Urothelium cell line (cell line): ENCODE measurements at places on chromosomes 2 and 18.

GRCh38 chr2:224711859-224712665 lies 4.1 kb downstream of the CCDC195 start:
- no peak for DNase-seq

DNA sequence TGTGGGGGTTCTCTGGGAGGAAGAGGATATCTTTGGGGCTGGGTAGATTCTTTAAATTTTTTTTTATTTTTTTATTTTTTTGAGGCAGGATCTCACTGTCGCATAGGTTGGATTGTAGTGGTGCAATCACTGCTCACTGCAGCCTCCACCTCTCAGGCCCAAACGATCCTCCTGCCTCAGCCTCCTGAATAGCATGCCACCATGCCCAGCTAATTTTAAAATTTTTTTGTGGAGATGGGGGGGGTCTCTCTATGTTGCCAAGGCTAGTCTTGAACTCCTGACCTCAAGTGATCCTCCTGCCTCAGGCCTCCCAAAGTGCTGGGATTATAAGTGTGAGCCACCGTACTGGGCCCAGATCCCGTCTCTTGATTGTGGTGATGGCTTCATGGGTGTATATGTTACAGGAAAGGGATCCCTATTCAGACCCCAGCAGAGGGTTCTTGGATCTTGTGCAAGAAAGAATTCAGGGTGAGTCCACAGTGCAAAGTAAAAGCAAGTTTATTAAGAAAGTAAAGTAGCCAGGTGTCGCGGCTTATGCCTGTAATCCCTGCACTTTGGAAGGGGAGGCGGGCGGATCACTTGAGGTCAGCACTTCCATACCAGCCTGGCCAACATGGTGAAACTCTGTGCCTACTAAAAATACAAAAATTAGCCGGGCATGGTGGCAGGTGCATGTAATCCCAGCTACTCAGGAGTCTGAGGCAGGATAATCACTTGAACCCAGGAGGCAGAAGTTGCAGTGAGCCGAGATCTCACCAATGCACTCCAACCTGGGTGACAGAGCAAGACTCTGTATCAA lies 2.0 kb upstream of the C2orf68 start:
- no peak for DNase-seq

GRCh38 chr2:45541450-45541849 lies 69.6 kb downstream of the SRBD1 start:
- DNase-seq = no peak

- DNase-seq = no peak
These were observed 14.8 kb downstream of the STRN start for GRCh38 chr2:36951574-36951973.

DNA sequence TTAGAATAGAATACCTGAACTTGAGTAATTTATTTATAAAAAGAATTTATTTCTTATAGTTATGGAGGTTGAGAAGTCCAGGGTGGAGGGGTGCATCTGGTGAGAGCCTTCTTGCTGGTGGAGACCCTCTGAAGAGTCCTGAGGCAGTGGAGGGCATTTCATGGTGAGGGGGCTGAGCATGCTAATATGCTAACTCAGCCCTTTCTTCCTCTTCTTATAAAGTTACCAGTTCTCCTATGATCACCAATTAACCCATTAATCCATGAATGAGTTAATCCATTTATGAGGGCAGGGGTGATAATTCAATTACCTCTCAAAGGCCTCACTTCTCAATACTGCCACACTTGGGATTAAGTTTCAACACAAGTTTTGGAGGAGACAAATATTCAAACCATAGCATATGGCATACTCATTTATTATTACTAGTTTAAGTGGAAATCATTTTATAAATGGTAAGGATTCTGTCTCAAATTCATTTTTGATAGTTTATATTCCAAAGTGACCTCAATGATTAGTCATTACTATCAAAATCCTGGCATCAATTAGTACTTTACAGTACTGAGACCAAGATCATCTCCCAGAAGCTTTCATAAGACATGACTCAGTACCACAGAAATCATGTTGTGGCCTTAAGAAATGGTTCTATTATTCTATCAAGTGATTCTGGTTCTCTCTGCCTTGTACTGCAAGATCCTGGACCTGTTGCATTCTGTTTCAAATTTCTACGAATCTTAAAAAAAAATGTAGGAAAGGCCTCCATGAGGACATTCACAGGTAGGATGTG lies 5.5 kb downstream of the ZNF396 start:
- no peak for DNase-seq

- DNase-seq = no peak
These were observed 94.8 kb upstream of the OTOS start for GRCh38 chr2:240235149-240235803.

DNA sequence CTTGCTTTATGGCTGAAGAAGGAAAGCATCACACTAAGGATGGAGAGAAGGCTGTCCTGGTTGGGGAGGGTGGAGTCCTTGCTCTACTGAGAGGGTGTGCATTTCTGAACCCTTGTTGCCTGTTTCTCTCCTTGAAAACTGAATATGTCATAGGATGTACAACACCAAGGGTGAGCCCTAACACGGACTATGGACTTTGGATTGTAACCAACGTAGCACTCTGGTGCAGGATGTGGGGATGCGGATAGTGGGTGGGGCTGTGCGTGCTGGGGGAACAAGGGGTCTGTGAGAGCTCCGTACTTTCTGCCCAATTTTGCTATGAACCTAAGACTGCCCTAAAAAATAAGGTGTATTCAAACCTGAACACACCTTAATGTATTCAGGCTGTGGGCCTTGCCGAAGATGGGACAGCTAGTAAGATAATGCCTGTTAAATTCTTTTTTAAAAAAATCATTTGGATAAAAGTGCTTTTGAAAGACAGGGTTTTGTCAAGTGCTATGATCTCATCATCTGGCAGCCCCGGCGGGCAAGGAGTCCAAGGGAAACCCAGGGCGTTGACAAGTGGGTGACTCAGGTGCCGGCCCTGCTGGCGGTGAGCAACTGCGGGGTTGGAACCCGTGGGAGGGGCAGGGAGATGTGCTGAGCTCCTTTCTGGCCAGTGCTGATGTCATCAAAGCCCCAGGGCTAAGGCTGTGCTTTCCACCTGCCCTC lies 54.0 kb downstream of the GATA6 start:
- peak; percentile 97 for DNase-seq

- DNase-seq = no peak
These were observed at the start of gene SMAD7 for GRCh38 chr18:48950536-48951447. TSS of gene SMAD7 (minus strand) at chr18:48950965. CDS start at chr18:48950424, 541 bp downstream.

- DNase-seq = no peak
These were observed 18.7 kb upstream of the MC2R start for GRCh38 chr18:13934058-13934457.

DNA sequence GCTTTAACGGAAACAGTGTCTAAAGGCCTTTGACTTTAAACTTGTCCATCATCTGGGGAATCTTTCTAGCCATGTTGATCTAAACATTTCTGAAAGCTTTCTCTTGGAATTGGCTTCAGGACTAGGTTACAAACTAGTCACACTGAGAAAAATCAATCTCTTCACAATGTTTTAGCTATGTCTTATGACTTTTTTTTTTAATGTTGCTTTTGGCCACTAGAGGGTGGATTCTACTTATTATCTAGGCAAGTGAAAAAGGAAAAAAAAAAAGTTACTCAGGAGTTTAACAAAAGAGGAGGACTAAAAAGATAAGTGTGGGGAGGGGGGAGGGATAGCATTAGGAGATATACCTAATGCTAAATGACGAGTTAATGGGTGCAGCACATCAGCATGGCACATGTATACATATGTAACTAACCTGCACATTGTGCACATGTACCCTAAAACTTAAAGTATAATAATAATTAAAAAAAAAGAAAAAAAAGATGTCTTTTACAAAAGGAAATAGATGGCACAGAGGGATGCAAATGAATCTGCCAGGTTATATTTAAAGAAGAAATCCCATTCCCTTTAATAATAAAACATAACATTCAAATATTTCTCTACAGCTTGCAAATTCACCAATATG lies 160.4 kb upstream of the PID1 start:
- DNase-seq = peak; percentile 23

GRCh38 chr2:6930923-6931647 lies 13.9 kb downstream of the RNF144A start:
- DNase-seq = no peak

GRCh38 chr18:5618047-5618688 lies 74.4 kb upstream of the EPB41L3 start:
- DNase-seq = no peak

DNA sequence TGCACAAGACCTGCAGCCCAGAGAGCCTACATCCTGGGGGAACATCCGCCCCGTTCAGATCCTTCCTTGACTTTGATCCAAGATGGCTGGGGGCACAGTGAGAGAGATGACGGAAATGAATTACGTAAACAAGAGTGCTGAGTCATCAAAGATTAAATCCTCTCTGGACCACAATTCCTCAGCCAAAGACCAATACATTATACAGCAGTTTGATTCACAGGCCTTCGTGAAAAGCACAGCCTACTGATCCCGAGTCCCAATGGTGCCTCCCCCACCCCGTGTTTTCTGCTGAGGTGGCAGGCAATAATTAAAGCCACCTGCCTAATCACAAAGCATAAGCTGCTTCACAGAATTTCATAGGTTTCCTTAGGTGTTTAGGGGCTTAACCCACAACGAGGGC lies 43.0 kb downstream of the MYO5B start:
- DNase-seq = peak; percentile 31

GRCh38 chr18:57409650-57410049 lies 25.5 kb upstream of the ONECUT2 start:
- DNase-seq = no peak

DNA sequence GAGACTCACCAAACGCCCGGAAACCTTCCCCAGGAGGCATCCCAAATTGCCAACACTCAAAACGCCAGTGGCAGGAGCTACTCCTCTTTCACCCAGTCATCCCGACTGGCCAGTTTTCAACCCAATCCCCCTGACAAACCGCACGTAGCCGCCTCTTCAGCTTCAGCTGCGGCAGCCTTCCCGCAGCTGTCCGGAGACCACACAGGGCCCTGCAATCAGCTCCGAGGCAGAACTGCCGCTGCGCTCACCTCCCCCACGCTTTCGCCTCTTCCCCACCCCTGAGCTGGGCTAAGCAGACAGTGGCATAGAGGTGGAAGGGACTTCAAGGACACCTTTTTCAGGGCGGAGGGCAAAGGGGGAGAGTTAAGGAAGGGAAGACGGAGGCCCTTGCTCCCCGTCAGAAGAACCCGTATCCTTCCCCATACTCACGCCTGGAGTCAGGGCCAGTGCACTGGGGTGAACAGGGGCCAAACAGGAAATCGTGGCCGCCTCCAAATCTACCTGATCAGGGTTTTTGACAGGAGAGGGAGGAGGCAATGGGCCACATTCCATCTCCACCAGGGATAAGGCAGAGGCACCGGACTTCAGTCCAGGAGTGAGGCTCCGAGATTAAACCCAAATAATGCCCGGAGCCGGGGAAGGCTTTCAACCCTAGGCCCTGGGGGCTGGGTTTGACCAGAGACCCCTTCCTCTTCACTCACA lies 16.9 kb downstream of the CYP26B1 start:
- DNase-seq = no peak

DNA sequence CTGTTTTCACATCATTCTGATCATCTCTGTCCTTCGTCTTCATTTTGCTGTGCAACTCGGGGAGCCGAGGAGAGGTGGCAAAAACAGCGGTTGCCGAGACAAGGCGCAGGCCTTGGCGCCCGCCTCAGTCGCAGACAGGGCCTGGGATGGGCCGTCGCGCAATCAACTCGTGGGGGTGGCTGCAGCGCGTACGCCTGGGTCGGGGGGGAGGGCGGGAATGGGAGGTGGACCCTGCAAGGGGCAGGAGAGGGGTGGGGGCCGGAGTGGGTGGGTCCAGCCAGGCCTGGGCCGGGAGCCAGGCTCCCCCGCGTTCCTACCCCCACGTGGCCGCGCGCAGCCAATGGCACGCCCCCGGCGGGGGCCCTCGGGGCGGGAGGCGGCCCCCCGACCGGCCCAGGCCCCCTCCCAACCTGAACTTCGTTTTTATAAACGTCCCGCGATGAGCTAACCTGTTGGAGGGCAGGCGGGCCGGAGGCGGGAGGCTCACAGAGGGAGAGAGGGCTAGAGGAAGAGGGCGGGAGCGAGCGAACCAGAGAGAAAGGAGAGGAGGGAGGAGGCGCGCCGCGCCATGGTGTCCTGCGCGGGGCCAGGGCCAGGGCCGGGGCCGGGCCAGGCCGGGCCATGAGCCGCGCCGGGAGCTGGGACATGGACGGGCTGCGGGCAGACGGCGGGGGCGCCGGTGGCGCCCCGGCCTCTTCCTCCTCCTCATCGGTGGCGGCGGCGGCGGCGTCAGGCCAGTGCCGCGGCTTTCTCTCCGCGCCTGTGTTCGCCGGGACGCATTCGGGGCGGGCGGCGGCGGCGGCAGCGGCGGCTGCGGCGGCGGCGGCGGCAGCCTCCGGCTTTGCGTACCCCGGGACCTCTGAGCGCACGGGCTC lies at the start of gene HOXD13:
TSS of gene HOXD13 (plus strand) at position 452 of the 875 bp plus-strand sequence. CDS start at position 622, 170 bp downstream.
- no peak for DNase-seq

- no peak for DNase-seq
These were observed 90.2 kb downstream of the ARMC9 start for GRCh38 chr2:231288590-231288989.

DNA sequence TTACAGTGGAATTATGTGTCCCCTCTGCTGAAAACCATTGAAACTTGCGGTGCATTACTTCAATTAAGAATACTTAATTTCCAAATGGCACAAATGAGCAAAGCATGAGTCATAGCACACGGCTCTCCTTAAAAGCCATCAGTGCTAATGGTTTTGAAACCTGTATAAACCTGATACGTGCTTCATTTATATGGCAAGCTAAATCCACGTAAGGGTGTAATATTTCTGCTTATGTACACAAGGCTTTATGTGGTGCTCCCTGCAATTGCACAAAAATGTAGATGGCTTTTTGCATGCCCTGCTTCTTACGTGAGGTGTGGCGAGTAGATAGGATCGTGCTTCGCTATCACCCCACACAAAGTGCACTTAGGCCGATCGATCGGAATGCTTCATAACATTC lies 840.9 kb downstream of the GALR1 start:
- no peak for DNase-seq
